DMS 273 treated with DMSO at 0.1 percent for 48 hours (cell line): ENCODE measurements at places on chromosomes 16 and 17.

DNA sequence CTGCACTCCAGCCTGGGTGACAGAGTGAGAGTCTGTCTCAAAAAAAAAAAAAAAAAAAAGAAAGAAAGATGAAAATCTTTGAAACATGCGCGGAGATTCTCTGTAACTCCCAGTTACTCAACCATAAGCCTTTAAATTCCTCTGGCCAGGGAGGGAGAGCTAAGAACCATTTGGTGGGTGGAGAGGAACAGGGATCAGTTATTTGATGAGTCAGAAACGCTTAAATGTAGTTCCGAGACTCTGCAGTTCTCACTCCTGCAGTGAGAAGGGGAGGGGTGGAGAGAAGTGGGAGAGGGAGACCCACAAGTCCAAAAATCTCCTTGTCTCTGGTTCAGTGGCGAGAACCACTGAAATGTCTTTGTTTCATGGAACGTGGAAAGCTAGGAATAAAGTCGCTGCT is 266.7 kb downstream of the SOX9 start:
- no peak for DNase-seq

- DNase-seq, result no peak
Measured at GRCh38 chr17:40319651-40320540, 10.9 kb downstream of the RARA start.

GRCh38 chr17:2898255-2898926 is 102.2 kb downstream of the RAP1GAP2 start:
- no peak for DNase-seq

DNA sequence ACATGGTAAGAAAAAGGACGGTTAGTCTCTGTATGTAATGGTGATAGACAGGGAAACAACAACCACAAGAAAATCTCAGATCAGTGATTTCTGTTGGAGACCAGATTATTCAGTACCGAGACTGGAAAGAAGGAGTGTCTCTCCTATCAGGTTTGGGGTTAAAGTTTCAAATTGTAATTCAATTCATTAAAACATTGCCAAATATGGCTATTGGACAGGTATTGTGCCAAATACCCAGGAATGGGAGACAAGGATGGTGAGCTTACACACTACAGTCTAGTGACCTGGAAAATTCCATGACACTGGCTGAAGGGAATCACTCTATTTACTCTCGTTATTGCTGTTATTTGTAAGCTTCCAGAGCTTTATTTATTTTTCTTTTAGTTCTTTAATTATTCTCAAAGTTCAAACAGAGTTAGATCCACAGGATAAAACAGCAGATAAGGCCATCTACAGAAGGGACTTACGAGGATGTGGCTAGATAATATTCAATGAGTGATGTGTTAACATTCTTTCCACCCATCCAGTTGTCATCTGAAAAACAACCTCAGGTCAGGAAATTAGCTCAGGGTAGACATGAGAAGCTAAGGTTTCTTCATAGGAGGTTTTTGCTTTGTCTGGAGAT is 25.1 kb upstream of the MMD start:
- DNase-seq, result no peak

DNA sequence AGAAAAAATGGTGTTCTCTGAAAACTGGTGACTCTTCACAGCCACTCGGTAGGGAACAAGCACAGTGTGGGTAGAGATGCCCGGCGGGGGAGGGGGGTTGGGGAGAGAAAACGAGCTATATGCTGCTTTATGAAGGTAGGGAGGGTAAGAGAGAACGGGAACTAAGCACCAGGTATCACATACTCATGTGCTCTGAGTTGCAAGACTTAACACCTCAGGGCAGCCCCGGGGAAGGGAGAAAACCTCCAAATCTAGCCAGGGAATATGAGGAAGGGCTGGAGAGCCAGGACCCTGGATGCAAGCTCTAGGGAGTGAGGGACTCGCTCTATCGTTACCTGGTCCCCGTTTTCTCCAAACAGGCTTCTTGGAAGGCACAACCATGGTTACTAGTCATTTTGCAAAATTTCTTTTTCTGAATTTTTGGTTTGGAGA is 35.3 kb downstream of the HIC1 start:
- no peak for DNase-seq

GRCh38 chr17:12098568-12098967 is 77.9 kb downstream of the MAP2K4 start:
- DNase-seq, result no peak

- DNase-seq, result no peak
Measured at GRCh38 chr17:43392397-43392796, 6.4 kb upstream of the ARL4D start.

GRCh38 chr16:48340054-48340453 is 45.2 kb downstream of the SIAH1 start:
- no peak for DNase-seq

DNA sequence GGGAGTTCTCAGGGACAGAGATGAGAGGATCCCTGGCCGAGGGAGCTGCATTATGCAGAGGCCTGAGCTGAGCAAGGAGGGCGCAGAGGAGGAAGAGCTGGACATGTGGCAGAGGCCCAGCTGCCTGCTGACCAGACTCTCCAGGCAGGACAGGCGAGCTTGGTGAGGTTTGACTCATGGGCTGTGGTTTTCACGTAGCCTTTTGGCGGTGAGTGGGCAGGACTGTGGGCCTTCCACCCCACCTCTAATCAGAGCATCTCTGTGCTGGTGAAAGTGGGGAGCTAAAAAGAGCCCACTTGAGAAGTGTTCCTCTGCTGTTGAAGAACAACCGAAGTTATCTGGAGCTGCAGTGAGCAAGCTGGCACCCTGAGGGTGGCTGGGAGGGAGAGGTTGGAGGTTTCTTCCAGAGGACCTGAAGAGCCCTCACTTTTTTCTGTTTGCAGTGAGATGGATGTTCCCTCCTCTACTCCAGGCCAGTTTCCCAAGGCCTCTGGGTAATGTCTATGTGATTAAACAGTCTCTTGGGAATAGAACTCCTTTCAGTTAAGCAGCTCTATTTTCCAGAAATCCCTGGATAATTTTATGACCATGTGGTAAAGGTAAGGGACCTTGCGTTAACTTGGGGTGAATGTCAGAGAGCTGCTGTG is 11.9 kb downstream of the EPN2 start:
- no peak for DNase-seq

GRCh38 chr16:10942352-10943063 is at the start of gene DEXI:
DEXI (minus strand) TSS chr16:10942468; CDS start chr16:10942005, 463 bp downstream.
- peak; percentile 78 for DNase-seq

GRCh38 chr17:45351831-45352230 is 35.0 kb upstream of the MAP3K14 start:
- DNase-seq, result no peak

GRCh38 chr17:1870592-1870991 is 40.8 kb downstream of the RPA1 start:
- DNase-seq, result no peak

DNA sequence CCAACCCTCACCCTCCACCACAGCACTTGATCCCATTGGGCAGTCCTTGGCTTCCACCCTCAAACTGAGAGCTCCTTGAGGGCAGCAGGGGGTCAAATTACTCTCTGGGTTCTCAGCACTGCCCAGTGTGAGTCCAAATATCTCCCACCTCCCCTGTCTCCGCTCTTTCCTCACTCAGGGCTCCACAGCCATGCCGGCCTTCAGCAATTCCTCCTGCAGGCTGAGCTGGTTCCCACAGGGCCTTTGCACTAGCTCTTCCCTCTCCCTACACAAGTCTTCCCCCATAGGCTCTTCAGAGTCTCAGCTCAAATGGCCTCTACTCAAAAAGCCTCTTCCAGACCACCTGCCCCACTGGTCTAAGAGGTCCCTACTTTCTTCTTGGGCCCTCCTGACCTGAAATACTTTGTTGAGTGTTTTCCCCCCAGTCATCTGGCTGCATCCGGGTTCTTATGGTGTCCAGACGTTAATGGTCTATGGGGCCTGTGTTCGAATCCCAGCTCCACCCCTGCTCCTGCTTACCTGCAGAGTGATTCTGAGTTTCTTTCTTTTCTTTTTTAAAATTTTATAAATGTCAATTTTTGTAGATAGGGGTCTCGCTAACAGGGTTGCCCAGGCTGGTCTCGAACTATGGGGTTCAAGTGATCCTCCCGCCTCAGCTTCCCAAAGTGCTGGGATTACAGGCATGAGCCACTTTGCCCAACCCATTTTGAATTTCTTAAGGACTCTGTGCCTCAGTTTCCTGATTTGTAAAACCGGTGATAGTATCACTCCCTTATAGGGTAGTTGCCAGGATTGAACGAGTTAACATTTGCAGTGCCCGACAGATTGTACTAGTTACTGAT is 973 bp upstream of the IL4R start:
- no peak for DNase-seq

DNA sequence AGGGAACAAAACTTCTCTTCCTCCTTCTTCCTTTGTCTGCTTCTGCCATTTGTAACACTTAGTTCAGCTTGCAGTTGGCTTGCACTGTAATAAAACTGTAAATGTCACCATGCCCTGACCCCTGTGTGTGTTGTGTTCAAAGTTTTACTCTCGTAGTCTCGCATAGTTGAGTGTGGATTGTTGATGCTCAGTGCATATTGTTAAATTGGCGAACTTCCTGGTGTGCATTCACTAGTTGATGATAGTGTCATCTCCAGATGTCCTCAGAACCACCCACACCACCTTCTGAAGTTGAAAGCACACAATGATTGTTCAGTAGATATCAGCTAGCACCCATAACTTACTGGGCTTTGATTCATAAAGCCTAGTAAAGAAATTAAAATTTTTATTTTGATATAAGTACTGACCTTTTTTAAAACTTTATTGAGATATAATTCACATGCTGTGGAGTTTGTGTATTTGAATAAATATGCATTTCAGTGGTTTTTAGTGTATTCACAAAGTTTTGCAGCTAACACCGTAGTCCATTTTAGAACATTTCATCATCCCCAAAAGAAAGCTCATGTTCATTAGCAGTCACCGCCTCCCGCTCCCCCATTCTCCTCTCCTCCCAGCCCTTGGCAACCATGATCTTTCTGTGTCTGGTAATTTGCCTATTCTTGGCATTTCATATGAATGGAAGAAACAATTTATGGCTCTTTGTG is 25.0 kb downstream of the USP10 start:
- no peak for DNase-seq

DNA sequence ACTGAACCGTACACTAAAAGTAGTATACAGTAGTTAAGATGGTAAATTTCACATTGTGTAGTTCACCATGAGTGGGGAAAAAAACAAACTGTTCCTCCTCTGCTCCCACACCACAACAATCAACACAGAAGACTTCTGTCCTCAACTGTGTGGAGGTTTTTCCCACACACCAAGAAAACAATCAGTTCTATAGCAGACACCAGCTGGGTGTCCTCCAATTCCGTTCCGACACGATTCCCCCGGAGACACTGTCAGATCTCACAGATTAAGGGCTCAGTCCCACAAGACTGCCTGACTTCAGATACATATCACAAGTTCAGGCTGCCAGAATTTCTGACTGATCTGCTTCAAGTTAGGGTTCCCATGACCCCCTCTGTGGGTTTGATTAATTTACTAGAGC is 31.8 kb downstream of the BBS2 start:
- no peak for DNase-seq

- no peak for DNase-seq
Measured at GRCh38 chr17:78734793-78735641, 47.1 kb downstream of the CYTH1 start.

- no peak for DNase-seq
Measured at GRCh38 chr17:51189628-51190027, 23.4 kb downstream of the NME2 start.

- no peak for DNase-seq
Measured at GRCh38 chr16:81624760-81625543, 154.1 kb upstream of the PLCG2 start.

DNA sequence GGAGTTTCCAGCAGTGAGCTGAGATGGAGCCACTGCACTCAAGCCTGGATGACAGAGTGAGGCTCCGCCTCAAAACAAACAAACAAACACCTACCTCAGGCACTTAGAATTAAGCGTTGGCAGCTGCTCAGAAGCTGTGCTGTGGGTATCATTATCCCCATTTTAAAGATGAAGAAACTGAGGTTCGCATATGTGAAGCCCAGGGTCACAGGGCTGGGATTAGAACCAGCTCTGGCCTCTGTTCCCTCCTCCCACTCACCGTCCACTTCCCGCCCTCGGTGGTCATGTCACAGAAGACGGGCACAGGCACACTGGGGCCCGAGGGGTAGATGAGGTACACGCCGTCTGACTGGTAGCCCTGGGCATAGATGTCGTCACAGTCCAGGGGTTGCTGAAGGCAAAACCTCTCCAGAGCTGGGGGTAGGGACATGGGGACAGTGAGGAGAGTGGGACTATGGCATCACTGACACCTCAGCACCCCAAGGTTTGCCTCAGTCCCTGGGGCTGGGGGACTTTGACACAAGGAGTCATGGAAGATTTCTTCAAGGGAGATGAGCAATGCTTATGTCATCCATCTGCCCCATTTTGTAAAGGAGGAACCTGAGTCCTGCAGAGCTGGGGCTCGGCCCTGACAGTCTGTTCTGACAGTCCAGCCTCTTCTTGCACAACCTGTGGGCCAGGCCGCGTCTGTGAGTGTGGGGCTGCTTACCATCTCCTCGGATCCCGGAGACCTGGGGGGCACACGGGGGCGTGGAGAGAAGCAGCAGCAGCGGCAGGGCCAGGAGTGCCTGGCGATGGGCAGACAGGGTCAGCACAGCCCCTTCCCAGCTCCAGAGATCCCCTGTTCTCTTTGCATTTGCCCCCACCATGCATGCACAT is 700 bp downstream of the MFAP4 start:
- no peak for DNase-seq

GRCh38 chr17:79188048-79188447 is 113.4 kb downstream of the ENGASE start:
- DNase-seq, result no peak

GRCh38 chr17:42526031-42526444 is 10.0 kb upstream of the NAGLU start:
- no peak for DNase-seq

DNA sequence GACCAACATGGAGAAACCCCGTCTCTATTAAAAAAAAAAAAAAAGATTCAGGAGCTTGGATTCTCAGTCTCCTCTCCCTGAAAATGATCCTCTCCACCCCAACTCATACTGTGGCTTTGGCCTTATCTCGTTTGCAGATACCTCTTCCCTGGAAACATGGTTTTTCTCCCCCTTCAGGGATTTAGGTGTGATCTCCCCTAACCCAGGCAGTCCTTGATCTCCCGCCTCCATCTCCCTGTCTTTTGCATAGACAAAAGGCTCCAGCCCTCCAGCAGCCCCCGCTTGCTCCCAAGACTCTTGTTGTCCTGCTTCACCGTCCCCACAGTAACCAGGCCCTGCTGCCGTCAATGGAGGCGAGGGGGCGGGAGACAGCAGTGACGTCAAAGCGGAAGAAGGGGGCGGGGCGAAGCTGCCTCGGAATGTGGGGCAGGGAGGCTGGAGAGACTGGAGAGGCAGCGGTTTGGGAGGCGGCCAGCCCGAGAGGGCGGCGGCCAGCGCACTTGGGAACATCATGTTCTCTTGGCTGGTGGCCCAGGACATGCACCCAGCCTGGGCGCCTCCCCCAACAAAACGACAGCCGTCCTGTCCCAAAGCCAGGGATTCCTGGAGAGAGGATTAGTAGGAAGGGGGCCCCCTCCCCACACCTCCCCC is 1.9 kb upstream of the PER1 start:
- peak; percentile 85 for DNase-seq

- DNase-seq, result no peak
Measured at GRCh38 chr17:75812096-75813013, 27.7 kb downstream of the UNK start.

DNA sequence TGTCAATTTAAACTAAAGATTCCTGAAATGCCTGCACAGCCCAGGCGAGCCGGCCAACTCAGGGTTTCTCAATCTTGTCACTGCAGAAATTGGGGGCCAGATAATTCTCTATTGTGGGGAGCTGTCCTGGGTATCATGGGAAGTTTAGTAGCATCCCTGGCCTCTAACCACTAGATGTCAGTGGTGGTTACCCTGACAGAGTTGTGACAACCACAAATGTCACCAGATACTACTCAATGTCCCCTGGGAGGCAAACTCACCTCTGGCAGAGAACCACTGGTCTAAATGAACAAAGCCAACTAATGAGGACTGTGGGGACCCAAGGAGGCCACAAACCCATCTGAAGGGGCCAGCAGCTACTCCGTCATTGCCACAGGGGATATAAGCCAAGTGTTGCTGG is 90.9 kb downstream of the MYH11 start:
- DNase-seq, result no peak
